ENCODE measurements at places on chromosomes 2 and 18. TPM values are rescaled to one million over a fixed set of nuclear protein-coding genes. Genes with fewer than 3 reads are reported as not detected.
A peak's percentile ranks its signal among the peaks of the same experiment; 100 is the strongest.

GRCh38 chr2:118766871-118767270 is 80.6 kb downstream of the EN1 start:
- no peak for DNase-seq

DNA sequence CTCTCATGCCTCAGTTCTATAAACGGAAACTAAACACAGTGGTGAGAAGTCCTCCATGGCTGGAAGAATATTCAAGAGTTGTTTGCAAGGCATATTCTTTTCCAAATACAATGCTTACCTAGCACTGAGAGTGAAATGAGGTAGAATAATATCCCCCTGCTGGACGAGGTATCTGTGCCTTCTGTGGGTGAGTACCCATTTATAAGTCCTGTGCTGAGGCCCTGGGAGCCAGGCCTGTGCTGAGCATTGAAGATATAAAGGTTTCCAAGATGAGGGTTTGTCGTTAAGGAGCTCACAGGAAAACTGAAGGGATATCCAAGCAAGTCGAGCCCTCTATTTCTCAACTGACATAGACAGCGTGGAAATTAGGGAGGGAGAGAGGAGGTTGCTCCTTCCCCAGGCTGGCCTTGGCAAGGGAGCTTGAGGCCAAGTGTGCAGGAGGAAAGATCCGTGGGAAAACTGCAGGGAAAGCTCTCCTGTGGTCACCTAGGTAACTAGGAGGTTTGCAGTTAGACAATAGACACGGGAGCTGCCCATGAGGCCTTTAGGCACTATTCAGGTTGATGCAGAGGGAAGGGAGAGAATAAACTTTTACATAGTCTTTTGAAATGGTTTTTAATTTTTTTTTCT is 17.6 kb downstream of the PTPRM start:
- DNase-seq, result no peak

GRCh38 chr2:29022679-29023078 is 41.6 kb downstream of the TOGARAM2 start:
- no peak for DNase-seq

DNA sequence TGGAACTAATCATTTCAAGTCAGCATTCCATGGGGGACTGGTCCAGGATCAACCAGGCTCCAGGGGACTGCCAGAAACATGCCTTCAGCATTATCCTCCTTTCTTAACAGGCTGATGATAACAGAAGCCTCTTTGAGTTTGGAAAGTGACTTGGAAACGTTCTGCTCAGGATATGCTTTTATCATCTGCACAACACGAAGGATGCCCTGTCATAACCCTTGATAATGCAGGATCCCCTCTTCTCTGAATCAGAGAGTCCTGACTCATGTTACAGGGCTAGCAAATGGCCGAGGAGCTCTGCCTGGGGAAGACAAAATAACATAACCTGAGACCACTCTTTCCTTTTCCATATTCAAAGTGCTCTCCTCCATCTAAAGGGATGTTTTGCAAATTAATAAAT is 6.7 kb downstream of the SCYGR3 start:
- DNase-seq, result no peak

DNA sequence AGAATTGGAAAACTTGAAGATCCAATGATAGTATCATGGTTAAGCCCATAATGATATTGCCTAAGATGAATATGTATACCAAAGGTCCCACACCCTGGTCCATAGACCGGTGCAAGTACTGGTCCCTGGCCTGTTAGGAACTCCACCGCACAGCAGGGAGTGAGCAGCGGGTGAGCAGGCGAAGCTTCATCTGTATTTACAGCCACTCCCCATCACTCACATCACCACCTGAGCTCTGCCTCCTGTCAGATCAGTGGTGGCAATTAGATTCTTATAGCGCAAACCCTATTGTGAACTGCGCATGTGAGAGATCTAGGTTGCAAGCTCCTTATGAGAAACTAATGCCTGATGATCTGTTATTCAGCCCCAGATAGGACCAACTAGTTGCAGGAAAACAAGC is 402.4 kb downstream of the EPHA4 start:
- DNase-seq, result no peak

DNA sequence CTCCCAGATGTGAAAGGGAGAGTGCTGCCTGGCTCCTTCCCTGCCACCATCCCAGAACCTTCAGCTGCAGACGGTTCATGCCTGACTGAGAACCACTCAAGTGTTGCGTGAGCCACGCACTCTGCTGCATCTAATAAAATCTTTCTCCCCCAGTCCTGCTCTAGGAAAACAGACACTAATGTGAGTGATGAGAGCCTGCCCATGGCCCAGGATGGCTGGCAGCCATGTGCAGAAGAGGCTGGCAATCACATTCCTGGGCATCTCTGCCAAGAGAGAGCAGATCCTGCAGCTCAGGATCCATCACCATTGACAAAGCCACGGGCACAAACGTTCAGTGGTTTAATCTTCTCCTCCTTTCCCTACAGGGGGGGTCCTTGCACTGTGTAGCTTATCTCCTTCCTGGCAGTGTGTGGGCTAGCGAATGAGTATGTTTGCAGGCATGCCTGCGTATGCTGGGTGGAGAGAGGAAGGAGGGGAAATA is 477.5 kb downstream of the SLC4A3 start:
- no peak for DNase-seq

GRCh38 chr2:141899740-141900139 is 231.1 kb downstream of the LRP1B start:
- no peak for DNase-seq

DNA sequence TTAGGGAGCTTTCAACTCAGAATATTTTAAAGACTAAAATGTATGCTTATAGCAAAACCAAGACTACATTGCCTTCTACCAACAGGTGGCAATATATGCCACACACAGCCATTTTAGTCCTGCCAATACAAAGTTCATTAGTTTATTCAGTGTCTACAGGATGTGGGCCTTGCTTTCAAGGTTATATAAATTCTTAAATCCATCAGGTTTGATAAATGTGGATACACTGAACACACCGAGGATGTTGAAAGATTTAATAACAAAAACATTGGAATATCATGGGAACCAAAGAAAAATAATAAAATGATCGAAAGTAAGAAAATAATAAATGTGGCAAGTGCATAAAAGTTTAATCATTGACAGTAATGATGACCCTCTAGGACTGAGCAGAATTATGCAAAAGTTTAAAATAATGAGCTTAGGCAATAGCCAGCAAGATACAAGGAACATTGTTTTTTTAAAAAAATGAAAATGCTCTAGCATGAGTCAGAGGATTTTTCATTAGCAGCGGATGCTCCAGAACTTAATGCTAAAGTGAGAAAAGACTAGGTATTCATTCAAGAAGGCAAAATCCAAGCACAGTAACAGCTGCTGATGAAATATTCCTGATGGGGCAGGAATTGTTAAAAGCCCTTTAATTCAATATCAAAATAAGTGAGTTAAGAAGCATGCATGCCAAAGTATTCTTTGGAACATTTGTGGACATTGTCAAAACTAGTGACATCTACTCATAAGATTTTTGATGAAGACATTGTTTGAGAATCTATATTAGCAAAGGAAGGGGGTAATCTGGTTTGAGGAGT is 14.2 kb downstream of the SCN9A start:
- peak; percentile 26 for DNase-seq

- no peak for DNase-seq
Observed at GRCh38 chr2:18362696-18363095, 197.8 kb downstream of the RDH14 start.

DNA sequence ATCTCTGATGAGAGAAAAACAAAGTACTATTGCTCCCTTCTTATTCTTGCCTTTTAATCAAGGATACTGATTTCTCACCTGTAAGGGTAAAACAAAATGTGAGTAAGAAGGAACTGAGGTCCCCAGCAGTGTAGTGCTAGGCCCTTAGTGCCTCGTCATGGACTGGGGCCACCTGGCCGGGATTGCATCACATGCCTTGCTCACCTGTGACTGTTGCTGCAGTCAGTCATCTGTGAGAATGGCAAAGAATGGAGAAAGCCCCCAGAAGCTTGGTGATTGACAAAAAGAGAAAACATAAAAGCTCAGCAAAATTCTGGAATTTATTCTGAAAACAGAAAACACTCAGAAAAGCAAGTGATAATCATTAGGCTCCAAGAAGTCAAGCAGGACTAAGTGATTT is 63.4 kb downstream of the SPATS2L start:
- DNase-seq, result no peak

DNA sequence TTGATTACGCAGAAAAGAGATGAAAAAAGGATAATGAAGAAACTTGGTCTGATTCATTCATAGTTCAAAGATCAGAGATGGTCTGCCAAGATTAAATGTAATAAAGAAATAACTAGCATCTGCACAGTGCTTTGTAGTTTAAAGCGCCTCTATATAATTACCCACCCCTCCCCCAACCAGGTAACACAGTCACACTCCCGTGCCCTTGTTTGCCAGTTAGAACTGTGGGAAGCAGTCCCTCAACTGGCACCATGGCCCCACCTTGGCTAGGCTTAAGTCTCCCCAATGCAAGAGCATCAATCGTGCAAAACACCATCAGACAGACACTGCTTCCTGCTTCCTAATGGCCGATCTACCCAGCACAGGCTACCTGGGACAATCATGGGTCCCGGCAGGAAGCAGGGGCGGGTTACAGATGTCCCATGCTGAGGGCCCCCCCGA is 11.6 kb downstream of the ADCY3 start:
- DNase-seq, result no peak

DNA sequence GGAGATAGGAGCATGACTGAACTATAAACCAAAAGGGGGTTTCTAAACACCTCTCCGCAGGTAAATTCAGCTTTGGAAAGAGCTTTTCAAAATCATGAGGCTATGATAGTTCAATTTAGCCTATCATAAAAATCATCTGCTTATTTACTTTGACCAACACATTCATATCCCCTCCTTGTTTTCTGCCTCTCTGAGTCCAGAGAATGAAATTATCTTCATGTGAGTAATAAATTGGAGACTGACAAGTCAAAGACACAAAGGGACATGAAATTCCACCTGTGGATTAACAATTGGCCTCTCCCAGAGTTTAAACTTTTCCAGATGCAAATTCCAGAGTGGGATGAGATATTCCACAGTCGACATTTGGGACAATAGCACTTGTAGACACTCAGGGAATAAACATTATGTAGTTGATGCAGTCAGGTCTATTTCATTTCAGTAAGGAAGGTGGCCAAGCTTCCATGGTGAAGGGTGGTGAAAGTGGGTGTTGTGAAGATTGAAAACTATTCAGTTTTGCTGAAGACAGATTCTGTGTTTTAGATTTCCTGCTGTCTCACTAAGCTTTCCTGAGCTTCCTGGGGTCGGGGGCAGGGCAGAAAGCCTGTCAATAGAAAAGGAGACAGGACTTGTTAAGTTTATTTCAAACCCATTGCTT is 84.7 kb downstream of the CDC42EP3 start:
- DNase-seq, result no peak

GRCh38 chr2:120488531-120488930 is 142.6 kb downstream of the INHBB start:
- no peak for DNase-seq

DNA sequence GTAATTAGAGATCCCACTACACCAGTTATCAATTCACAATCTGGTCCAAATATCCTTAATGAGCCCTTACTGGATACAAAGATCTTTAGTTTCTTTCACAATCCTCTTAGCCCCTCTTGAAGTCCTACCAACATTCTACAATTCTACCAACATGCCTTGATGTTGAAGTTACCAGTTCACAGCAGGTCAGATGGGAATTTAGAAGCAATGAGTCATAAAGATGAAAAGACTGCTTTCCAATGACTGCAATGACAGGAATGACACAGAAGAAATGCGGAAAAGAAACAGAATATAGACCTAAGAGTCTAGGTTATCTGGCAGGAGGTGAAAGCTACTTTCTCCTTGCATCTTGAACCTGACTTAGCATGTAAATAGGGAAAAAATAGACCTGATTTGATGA is 24.5 kb downstream of the RTTN start:
- peak; percentile 94 for DNase-seq

DNA sequence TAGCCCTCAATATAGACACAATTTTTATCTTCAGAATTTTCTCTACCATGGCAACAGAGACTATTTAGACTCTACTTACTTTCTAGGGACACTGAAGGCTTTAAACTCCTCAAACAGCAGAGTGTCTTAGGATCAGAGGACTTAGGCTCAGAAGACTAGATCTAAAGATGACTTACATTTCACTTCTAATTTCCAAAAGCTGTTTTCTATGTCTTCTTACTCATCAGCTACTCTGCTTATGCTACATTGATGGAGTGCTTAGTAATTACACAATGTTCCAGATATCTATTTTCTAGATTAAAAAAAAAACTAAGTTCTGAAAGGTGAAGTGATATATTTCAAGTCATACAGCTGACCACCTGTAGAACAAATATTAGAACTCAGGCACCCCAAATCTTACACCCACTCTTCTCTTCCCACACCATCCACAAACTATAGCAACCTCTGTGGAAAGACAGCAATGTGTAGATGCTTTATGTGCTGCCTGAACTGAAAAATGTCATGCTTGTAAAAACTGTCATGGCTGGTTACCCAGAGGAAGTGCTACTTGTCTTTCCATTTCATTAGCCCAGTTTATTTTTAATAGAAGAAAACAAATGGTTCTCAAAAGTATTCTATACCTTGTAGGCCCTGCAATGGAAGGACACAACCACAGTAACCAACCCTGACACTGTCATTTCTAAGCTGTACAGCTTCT is 831.0 kb upstream of the ACVR2A start:
- DNase-seq, result no peak

- DNase-seq, result no peak
Observed at GRCh38 chr18:44450226-44450625, 230.5 kb upstream of the SETBP1 start.

- DNase-seq, result no peak
Observed at GRCh38 chr2:53575721-53576124, 191.9 kb upstream of the CHAC2 start.

GRCh38 chr18:36543991-36544725 is 246.6 kb downstream of the FHOD3 start:
- DNase-seq, result no peak

- no peak for DNase-seq
Observed at GRCh38 chr2:156574112-156574511, 137.9 kb downstream of the GPD2 start.

The SNRPD1 gene
- 134 TPM for total RNA-seq

The PARD6G gene
- total RNA-seq, result 12.8 TPM

The MYO3B gene
- not detected for total RNA-seq

The TMEM178A gene
- 1.3 TPM for total RNA-seq

The TXNDC2 gene
- total RNA-seq, result 0.12 TPM

The RBMS1 gene
- total RNA-seq, result 17.6 TPM

The UNC80 gene
- not detected for total RNA-seq

The NIFK gene
- total RNA-seq, result 93.2 TPM

The POTEI gene
- 1.2 TPM for total RNA-seq

The GRHL1 gene
- 8.5 TPM for total RNA-seq

The GKN1 gene
- total RNA-seq, result not detected

The ARHGEF33 gene
- 0.30 TPM for total RNA-seq

The CTAGE1 gene
- total RNA-seq, result not detected

The SDC1 gene
- total RNA-seq, result 32.0 TPM

All from HCT116 (cell line).